ENCODE measurements at places on chromosomes 12 and 14. TPM values are rescaled to one million over a fixed set of nuclear protein-coding genes. Genes with fewer than 3 reads are reported as not detected.

Gene MYRFL
- 0.35 TPM for total RNA-seq

Gene PZP
- 0.40 TPM for total RNA-seq

Gene ARHGAP9
- 3.6 TPM for total RNA-seq

Gene MGAT4C
- total RNA-seq = 1.1 TPM

Gene MLEC
- total RNA-seq = 70.2 TPM

Data from muscle of leg (tissue), 16 donors.